ENCODE measurements at places on chromosomes 11 and 22.
A peak's percentile ranks its signal among the peaks of the same experiment; 100 is the strongest.

DNA sequence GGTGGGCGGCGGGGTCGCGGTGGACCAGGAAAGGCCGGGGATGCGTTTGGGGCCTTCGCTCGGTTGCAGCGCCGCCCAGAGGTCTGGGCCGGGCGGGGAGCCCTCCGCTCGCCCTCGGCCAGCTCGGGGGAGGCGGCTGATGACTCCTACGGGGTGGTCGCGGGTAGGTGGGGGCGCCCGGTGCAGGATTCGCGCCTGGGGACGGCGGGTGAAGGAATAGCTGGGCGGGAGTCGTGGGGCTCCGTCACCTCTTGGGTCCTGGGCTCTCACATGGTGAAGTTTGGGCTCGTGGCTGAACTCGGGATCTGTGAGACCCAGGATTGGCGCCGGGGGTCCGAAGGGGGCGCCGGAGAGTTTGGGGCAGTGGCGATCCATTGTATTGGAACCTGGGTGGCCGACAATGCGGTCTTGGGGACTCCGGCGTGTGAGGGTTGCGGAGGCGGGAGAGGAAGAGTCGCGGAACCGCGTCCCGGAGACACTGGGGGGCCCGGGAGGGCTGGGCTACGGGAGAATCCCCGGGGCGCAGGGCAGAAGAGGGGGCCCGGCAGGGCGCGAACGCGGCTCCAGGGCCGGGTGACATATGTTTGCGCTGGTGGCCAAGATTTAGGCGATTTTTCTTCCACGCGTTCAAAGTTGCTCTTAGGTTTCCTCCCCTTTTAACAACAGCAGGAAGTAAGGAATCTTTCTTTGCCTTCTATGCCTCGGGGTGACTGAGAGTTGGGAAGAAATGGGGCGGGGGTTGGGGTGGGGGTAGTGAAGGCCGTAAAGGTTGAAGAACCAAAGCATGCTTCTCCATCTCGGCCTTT, 935 bp downstream of the QSER1 start:
- peak; percentile 26 for DNase-seq

GRCh38 chr11:121241343-121242211, 51.0 kb upstream of the SC5D start:
- DNase-seq: no peak

- DNase-seq: no peak
These were observed 801 bp downstream of the SESN3 start for GRCh38 chr11:95229993-95230809.

DNA sequence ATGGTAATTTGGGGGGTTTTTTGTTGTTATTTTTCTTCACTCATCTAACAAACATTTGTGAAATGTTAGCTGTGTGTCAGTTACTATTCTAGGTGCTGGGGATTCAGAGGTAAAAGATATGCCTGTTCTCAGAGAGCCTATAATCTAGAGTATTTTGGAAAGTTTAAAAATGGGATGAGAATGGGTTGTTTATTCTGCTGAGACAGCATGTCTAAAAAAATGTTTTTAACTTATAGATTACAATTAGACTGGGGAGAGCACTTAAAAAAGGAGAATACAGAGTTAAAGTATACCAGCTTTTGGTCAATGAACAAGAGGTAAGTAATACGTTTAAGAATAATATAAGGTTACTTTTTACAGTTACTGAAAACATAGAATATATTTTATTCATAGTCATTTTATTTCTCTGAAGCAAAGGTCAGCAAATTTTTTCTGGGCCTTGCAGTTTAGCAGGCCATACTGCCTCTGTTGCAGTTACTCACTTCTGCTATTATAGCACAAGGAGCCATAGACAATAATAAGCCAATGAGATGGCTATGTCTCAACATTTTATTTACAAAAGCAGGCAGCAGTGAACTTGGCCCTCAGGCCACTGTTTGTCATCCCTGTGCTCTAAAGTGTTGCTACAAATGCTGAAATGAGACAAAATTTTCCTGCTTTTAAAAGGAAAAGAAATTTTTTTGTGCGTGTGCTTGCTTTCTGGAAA, 60.0 kb downstream of the DKK3 start:
- DNase-seq: no peak

GRCh38 chr11:77069969-77070582, 3.3 kb downstream of the CAPN5 start:
- DNase-seq: no peak

DNA sequence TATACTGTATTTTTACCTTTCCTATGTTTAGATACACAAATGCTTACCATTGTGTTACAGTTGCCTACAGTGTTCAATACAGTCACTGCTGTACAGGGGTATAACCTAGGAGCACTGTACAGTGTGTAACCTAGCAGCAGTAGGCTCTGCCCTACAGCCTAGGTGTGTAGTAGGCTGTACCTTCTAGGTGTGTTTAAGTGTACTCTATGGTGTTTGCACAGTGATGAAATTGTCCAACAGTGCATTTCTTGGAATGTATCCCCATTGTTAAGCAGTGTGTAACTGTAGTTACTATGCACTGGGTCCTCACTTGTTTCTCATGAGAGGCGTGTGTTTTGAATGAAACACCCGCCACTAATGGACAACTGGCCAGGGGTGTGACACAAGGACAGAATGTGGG, 269.0 kb downstream of the OPCML start:
- DNase-seq: no peak

DNA sequence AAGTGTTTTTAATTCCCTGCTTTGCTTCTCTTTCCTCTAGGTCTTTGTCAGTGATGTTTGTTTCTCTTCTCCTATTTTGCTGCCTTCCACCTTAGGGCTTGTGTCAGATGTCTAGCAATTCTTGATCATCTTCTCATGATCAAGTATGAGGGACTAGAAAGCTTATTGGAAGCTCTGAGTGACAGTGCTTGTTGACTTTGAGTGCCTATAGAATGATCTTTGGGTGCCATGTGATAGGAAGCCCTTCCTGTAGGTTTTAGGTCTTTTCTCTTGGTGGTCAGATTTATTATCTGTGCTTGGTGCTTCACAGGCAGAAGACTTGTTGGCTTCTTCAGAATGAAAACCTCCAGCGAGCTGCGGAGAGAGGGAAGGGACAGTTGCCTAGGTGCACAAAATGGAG, 43.1 kb downstream of the BSX start:
- DNase-seq: no peak

DNA sequence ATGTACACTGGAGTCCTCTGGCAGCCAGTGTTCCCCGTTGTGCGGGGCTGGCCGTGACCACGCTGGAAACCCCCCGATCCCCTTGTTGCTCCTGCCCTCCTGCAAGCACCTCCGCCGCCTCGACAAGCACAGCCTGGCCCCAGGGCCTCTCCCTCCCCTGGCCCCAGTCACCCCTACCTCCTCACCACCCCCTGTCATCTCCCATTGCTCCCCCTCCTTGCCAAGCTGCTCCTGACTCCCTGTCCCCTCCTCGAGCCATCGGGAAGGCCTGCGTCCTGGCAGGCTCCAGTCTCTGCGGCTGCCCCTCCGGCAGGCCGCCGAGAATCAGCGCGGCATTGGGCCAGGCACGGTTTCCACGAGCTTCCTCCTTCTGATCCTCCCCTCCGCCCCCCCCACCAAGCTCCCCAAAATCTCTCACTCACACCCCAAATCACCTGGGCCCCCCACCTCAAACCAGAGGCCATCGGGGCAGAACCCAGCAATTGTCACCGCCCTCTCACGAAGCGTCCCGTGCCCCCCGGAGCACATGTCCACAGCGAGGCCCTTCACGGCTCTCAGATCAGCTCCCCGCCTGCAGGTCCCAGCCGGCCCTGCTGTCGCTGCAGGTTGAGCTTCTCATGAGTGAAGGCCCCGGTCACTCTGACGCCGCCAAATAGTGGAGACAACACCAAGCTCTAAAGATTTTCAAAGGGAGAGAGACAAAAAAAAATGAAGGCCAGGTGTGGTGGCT, 5.7 kb upstream of the LSP1 start:
- no peak for DNase-seq

GRCh38 chr11:68989936-68990606, 9.3 kb upstream of the MRGPRD start:
- no peak for DNase-seq

- DNase-seq: peak; percentile 66
These were observed 33.8 kb downstream of the ZNF202 start for GRCh38 chr11:123707606-123708205.

- DNase-seq: no peak
These were observed 1.9 kb downstream of the ZFTA start for GRCh38 chr11:63766531-63767235.

DNA sequence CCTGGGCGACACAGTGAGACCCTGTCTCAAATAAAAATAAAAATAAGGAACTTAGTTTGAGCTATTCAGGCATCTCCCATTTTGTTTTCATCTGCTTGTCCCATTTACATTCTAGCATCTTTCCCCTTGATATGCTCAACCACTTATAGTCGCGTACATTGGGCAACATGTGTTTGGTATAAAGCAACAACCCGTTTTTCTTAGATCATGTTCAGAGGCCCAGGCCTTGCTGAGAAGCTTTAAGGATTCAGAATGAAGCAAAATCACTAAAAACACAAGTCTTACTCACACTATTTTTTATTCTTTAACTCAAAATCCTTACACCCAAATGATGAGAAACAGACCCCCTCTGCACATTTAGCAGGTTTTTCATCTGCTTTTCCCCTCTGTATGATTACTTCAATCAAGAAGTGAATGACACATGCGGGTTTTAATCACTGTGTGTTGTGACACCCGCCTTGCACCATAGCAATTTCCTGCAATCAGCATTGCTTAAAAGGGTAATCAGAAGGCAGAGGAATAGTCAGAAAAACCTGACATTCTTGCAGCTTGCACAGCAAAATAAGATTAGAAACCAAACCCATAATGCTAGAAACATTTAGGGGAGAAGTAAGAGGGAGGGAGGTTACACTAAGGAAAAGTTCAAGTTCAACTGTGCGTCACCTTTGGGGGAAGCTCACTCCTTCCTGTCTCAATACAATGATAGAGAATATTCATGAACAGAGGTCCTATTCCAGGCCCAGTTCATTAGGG, 25.9 kb downstream of the ALG9 start:
- DNase-seq: no peak

- no peak for DNase-seq
These were observed 97.4 kb downstream of the MED15 start for GRCh38 chr22:20604776-20605221.

DNA sequence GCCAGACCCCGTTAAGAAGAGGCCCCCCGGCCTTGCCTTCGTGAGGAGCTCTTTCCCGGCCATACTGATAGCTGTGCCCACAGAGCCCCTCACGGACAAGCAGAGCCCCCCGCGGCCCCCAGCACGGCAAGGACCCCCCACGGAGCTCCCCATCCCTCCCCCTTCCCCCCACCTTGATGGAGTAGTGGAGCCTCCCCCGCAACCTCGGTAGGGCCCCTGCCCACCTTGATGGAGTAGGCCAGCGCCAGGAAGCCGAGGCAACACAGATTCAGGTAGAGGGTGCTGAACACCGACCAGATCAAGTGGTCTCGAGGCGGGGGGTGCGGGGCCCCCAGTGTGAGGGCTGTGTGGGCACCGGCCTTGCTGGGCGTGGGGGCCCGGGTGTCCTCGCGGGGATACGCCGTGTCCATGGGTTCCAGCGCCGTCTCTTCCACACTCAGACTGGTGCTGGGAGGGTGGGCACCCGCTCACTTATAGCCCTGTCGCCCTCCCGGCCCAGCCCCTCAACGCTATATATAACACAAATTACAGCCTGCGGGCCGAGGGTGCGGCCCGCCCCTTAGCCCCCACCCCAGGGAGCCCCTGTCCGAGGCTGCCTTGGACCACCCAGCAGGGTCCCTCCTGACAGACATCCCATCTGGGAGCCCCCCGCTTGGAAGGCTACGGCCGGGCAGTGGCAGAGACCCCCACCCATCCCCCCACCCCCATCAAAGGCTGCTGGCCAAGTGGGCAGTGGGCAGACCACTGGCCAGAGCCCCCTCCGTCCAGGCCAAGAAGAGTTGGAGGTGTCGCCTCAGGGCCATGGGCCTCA, at the start of gene IFITM5:
Gene IFITM5 (minus strand): TSS at position 446 of the 811 bp plus-strand sequence. CDS start 36 bp downstream, at position 410.
- DNase-seq: no peak

DNA sequence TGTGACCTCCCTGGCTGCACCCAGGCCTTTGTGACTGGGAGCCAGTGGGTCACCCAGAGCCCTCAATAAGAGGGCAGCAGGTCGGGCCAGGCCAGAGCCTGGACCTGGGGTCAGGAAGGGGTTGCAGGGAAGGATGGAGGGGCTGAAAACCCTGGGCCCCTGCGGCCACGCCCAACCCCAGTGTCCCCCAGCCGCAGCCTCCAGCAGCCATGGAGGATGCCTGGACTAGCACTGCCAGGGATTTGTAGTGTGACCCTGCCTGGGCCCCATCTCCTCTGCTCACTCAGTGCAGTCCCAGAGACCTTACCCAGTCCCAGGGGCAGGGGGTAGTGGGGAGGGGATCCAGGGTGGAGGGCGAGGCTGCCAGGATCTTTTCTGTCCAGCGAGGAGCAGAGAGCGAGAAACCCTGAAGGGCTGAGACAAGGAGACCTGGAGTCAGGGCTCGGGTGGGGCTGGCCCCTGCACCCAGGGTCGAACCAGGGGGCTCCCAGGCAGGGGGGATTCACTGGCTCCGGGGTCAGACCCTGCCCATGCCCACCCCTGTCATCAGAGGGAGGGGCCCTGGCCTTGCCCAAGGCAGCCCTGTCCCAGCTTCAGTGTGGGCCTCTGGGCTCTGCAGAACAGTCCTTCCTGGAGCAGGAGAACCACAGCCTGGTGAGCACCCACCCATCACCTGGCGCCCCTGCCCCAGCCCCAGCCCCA, 187.5 kb downstream of the IGLL1 start:
- no peak for DNase-seq

GRCh38 chr11:22927793-22928192, 67.5 kb upstream of the CCDC179 start:
- no peak for DNase-seq

- DNase-seq: no peak
These were observed 95.3 kb upstream of the FGF3 start for GRCh38 chr11:69914286-69915150.

GRCh38 chr11:47152953-47153950, 23.4 kb downstream of the ARFGAP2 start:
- peak; percentile 85 for DNase-seq

DNA sequence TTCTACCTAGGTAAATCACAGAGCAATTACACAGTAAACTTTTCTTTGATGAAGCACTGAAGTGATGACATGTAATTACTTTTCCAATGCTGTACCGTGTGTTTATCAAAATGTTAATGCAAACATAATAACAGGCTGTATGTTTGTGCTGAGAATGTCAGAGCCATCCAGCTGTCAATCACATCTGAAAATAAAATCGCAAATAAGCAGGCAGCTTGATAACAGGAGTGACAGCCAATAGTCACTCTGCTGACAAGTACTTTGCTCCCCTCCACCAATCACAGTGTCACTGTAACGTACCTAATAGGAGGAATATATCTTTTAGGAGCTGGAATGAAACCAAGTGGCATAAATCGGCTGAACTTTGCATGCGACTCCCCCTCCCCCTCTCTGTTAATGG, 119.7 kb downstream of the KIRREL3 start:
- no peak for DNase-seq

- DNase-seq: no peak
These were observed 1119.7 kb downstream of the BRD1 start for GRCh38 chr22:48707763-48708557.

- no peak for DNase-seq
These were observed 252.4 kb downstream of the GRM5 start for GRCh38 chr11:88813233-88813915.

GRCh38 chr11:61928606-61929005, 11.2 kb upstream of the RAB3IL1 start:
- DNase-seq: no peak
